Left lobe of liver (tissue), 2 donors: ENCODE measurements at places on chromosomes 2 and 18.

- no peak for DNase-seq
Observed at GRCh38 chr2:162037028-162037795, 36.8 kb downstream of the DPP4 start.

GRCh38 chr2:159613651-159614285, 2.6 kb downstream of the BAZ2B start:
- DNase-seq: no peak

- DNase-seq: no peak
Observed at GRCh38 chr18:75441896-75442295, 14.4 kb upstream of the SMIM21 start.

- no peak for DNase-seq
Observed at GRCh38 chr2:16481351-16481750, 184.3 kb downstream of the CYRIA start.

DNA sequence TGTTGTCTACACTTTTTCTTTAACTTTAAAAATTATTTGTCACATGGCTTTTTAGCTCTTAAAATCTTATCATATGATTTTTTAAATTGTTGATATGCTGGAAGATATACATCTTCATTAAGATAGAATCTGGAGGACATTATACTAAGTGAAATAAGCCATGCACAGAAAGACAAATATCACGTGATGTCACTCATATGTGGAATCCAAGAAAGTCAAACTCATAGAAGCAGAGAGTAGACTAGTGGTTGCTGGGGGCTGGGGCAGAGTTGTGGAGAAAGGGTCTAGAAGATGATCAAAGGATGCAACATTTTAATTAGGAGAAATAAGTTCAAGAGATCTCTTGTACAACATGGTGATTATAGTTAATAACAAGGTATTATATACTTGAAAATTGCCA, 280.9 kb downstream of the GULP1 start:
- DNase-seq: no peak

GRCh38 chr2:24040511-24040910, 6.7 kb downstream of the WDCP start:
- no peak for DNase-seq

DNA sequence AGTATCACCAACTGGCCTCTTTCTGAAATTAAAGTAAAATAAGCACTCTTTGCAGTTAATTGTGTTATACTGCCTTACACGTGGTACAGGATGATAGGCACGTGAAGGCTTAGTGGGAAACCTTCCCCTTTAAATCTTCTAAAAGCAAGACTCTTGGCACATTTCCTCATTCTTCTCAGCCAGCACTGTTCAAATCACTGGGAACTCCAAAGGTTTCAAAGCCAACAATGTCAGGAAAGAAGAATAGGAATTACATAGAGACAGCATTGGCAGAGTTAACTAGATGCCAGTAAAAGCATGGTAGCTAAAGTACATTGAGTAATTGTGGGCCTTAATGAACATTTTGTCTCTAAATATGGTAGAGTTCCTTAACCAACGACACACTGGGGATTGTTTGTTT, 96.4 kb downstream of the DTNA start:
- DNase-seq: no peak

DNA sequence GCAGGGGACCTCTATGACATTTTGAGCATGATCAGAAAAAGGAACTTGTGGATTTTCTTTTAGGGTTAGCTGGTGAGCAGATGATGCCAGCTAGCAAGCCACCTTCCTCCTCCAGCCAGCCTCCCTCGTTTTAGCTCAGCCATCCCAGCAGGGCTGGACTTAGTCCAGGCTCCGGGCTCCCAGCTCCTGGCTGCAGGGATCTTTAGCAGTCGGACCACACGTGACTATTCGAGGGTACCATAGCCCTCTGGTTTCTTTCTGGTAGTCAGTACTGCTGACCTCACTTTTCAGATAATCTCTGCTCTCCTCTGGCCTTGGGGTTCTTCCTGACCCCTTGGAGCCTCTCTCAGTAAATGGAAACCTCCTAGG, 31.8 kb downstream of the NCK2 start:
- no peak for DNase-seq

GRCh38 chr18:36831139-36831538, 2.2 kb downstream of the KIAA1328 start:
- no peak for DNase-seq

DNA sequence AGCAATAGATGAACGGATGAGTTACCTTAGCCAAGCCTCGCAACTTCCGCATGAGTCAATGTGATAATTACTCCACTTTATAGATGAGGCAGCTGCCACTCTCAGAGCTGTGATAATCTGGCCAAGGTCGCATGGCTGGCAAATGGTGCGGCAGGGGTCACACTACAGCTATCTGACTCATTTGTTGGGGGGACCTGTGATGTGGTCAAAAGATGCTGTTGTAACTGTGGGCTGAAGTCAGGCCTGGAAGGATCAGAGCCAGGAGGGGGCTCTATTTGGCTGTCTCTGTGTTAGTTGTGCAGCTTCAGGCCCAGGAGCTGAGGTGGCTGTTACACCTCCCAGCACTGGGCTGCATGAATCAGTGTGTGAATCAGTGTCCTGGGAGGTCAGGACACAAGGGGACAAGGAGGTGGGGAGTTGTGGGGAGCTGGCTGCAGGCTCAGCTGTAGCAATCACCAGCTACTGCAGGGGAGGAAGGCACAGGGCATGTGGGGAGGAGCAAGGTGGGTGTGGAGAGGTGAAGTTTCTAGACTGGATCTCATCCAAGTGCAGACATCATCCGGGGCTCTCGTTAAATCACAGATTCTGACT, 33.1 kb downstream of the NGEF start:
- peak; percentile 30 for DNase-seq

GRCh38 chr2:10497797-10498251, 49.7 kb upstream of the ODC1 start:
- DNase-seq: no peak

- no peak for DNase-seq
Observed at GRCh38 chr2:239253264-239253663, 147.6 kb downstream of the HDAC4 start.

GRCh38 chr18:79405019-79405780, 9.5 kb downstream of the NFATC1 start:
- no peak for DNase-seq

GRCh38 chr2:128444816-128445522, 126.3 kb upstream of the HS6ST1 start:
- peak; percentile 16 for DNase-seq

GRCh38 chr2:230847883-230848388, 16.8 kb upstream of the ITM2C start:
- peak; percentile 82 for DNase-seq

DNA sequence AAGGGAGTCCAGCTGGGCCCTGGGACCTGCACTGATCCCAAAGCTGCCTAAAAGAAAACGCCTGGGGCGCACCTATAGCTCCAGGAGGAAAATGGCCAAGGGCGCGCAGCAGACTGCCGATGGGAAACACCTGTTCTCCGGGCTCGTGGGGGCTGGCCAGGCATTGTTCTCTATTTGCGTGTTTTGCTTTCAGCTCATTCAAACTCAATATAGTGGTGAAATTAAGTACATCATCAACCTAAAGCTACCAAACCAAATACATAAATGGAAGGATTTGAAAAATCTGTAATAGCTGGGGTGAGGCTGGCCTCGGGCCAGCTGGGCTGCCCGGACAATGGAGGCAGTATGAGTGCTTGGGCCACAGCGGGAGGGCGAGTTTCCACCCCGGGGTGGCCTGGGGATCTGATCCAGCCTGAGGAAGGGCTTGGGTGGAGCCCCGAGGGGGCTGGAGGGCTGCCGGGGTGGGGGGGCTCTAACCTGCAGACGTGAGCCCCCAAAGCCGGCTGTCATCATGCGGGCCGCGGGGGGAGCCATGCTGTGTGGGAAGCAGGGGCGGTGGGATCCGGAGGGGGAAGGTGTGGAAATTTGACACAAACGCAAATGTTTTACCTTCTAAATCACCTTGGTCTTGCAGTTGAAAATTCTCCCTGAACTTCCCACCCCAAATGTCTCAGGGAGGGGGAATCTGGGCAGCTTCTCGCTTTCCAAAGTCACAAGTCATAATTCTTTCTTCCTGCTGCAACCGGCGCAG, 77.6 kb downstream of the ASB1 start:
- no peak for DNase-seq

GRCh38 chr2:200378652-200379290, 72.3 kb downstream of the SPATS2L start:
- DNase-seq: no peak

DNA sequence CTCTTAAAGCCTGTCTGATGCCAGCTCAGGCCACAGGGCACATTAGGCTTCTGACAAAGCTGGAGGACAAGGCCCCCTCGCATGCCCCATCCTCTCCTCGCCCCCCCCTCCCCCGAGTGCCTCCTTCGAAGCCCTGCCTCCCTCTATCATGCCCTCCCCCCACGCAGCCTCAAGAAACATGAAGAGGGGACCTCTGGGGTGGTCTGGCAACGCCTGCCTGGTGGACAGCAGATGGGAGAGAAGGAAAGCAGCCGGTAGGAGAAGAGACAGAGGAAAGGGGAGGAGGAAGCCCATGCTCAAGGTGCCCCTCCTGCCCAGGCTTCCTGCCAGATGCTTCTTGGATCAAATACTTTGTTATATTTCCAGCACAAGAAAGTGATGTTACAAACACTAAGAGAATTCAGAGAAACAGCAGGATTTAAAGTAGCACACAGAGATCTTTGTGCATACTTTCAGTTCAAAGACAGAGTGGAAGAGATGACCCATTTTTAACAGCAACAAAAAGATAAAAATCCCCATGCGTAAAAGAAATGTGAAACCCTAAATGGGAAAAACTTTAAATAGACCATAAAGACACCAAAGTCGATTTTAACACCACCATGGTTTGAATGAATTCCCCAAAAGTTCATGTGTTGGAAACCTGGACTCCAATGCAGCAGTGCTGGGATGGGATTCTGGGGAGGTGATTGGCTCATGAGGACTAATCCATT, 19.0 kb downstream of the BOK start:
- no peak for DNase-seq

DNA sequence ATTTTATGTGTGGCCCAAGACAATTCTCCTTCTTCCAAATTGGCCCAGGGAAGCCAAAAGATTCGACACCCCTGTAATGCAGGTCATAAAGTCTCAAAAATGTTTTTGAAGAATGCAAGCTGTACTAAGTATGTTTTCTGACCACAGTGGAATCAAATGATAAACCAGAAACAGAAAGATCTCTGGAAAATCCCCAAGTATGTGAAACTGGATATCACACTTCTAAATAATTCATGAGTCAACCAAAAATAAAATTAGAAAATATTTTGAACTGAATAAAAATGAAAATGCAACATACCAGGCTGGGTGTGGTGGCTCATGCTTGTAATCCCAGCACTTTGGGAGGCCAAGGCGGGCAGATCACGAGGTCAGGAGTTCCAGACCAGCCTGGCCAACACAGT, 34.1 kb upstream of the UBE2F start:
- no peak for DNase-seq

GRCh38 chr2:46164529-46165301, 132.5 kb upstream of the EPAS1 start:
- DNase-seq: no peak

GRCh38 chr2:203596183-203596582, 61.1 kb upstream of the RAPH1 start:
- DNase-seq: no peak

DNA sequence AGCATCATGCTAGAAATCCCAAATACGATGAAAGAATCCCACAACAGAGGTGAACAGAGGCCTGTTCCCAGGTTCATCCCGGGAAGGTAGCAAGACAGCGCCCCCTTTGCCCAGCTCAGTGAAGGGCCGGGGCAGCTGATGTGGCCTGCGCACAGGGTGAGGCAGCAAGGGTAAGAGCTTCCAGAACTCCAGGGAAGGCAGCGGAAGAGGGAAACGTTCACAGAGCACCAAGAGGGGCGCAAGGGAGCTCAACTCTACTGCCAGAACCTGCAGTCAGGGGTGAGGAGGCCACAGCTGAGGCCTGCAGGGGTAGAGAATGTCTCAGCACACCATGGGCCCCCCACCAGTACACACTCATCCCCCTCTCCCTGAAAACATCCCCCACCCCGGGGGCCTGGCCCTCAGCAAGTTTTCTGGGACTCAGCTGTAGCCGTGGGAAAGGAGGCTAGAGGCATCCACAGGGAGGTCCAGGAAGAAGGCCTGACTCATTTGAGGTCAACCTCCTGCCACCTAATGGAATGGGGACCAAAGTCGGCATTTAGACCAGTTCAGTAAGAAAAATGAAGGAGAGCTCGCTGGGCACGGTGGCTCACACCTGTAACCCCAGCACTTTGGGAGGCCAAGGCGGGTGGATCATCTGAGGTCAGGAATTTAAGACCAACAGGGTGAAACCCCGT, 95.6 kb upstream of the ASAP2 start:
- DNase-seq: no peak

DNA sequence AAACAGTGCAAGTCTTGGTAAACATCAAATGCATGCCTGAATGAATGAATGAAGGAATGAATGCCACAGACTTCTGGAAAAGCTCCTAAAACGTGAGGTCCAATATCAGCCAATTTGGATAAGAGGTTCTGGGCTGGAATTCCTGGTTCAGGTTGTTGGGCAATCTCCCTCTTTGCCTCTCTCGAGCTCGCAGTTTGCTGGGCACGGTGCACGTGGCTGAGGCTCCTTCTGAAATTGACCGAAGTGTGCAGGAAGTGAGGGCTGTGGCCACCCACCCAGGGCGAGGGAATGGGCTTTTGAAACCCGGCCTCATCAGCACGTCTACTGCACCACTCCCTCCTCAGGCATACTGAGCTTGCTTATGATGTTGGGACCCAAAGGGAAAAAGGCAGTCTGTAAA, 288.8 kb upstream of the HS6ST1 start:
- DNase-seq: no peak

GRCh38 chr2:106956879-106957278, 70.9 kb upstream of the ST6GAL2 start:
- no peak for DNase-seq

DNA sequence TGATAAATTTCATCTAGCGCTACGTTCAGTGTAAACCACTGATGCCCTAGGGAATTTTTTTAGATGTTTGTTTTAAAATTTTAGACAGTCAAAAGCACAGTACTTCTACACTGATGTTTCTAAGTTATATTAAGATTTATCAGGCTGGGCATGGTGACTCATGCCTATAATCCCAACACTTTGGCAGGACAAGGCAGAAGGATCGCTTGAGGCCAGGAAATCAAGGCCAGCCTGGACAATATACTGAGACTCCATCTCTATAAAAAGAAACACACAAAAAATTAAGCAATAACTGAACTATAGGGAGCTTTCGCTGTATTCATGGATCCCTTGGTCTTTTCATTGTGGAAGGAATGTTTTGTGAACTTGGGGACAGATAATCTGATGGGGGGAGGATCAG, 50.6 kb upstream of the MAPRE2 start:
- DNase-seq: no peak
